AG04450 (cell line): ENCODE measurements at places on chromosomes 1 and 21. TPM values are rescaled to one million over a fixed set of nuclear protein-coding genes. Genes with fewer than 3 reads are reported as not detected.

C1orf87 gene
- not detected in 2 replicates for polyA plus RNA-seq

PLEKHA6 gene
- 6.8 and 7.7 TPM in 2 replicates for polyA plus RNA-seq

LINGO4 gene
- not detected in 2 replicates for polyA plus RNA-seq

RGS8 gene
- not detected in 2 replicates for polyA plus RNA-seq

TSTD1 gene
- polyA plus RNA-seq = 0.33 TPM in 1 of 2 replicates, not detected in the other

RNU11 gene
- polyA plus RNA-seq = not detected in 2 replicates

ADGRL4 gene
- polyA plus RNA-seq = 11.9 and 16.6 TPM in 2 replicates

TMEM125 gene
- polyA plus RNA-seq = not detected in 2 replicates

TMPRSS15 gene
- polyA plus RNA-seq = not detected in 2 replicates

UMODL1 gene
- polyA plus RNA-seq = 0.01 and 0.09 TPM in 2 replicates

RORC gene
- polyA plus RNA-seq = not detected in 2 replicates

GFI1 gene
- 0.04 and 0.09 TPM in 2 replicates for polyA plus RNA-seq

DNA sequence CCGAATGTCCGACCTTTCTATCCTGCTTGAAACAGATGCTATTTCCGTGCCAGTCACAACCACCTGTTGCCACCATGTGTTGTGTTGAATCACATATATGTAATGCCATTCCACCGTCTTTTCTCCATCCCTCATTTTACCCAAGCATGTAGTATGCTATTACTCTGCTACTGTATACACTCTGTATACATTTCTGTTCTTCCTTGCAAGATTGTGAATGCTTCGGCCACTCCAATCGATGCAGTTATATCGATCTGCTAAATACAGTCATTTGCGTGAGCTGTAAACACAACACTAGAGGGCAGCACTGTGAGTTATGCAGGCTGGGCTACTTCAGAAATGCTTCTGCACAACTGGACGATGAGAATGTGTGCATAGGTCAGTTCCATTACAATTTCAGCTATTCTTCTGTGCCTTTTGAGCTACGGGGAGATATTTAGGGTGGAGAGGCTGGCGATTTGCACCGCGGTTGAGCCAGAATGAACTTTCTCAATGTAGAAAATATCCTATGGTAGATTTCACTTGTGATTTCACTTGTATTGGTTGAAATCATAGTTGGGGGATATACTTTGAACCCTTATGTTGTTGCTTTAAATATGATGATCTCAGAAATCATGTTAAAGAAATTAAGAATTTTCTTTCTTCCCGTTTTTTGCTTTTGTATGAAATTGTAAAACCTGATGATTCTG is 289.8 kb downstream of the NTNG1 start:
- peak; percentile 6 for DNase-seq

GRCh38 chr1:38055398-38055797 is 8.8 kb upstream of the POU3F1 start:
- no peak for DNase-seq

DNA sequence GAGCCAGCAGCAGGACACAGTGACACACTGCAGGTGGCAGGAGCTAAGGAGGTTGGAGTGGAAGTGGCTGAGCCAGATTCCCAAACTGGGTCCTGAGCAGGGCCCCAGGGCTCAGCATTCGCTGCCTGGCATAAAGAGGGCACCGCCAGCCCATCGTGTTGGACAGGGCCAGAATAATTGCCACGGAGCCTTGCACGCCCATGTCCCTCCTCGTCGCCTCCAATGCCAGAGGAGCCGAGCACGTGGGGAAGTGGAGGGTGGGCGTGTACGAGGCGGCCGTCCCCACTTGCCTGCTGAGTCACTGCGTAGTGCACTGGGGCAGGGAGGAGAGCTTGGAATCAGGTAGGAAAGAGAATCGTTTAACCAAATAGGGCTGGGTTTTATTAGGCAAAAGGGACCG is 26.1 kb upstream of the LRRC47 start:
- DNase-seq = no peak

DNA sequence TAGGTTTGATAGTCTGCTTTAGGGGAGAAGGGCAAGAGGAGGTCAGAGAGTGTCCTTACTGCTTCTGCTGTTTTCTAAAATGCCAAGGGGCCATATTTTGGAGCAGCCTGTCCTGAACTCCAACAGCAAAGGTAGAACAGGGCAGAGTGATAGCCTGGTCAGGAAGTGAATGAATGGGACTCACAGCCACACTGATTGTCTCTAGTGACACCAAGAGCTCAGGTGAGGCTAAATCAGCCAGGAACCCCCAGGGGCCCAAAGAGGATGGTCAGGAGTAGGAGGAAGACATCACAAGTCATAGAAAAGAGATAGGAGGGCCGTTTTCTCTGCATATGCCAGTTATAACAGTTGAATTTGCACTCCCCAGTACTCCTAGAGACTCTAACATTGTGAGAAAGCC is 97.4 kb upstream of the DUSP10 start:
- no peak for DNase-seq

DNA sequence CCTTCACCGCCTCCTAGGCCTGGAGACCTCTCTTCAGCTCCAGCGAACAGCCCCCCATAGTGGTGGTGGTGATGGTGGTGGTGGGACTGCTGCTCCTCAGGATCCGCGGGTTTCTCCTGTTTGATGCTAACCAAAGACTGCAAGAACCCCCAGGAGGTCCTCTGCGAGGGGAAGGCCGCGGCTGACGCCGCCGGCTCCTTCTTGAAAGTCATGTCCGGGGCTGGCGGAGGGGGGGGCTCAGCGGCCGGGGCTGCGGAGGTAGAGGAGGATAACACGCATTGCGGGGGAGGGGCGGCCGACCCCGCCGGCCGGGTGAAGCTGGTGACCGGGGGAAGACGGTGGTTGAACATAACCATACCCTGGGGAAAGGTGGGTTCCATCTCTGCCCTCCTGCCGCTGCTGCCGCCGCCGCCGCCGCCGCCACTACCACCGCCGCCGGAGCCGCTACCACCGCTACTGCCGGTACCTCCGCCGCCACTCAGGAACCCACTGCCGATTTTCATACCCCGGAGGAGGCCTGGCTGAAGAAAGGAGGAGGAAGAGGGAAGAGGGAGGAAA is 554 bp downstream of the ZNF281 start:
- no peak for DNase-seq

DNA sequence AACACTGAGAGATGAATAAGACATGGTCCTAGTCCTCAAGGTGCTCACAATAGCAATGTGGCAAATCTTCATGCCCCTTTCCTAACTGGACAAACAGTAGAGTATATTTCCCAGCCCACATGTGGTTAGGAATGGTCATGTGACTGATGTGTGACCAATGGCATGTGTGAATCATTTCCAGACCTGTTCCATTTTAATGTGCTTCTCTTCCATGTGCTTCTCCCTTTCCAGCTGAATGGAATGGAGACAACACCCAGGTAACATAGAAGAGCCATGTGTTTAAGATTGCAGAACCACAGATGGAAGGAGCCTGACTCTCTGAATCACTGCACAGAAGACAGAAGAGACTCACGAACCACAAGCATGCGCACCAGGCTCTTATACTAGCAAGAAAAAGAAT is 409.9 kb upstream of the NFIA start:
- DNase-seq = no peak

GRCh38 chr1:85168884-85169283 is 31.9 kb downstream of the SYDE2 start:
- DNase-seq = no peak

GRCh38 chr1:84613026-84613425 is 38.8 kb upstream of the CTBS start:
- no peak for DNase-seq

GRCh38 chr1:15627343-15627988 is 10.2 kb downstream of the DDI2 start:
- no peak for DNase-seq

- DNase-seq = no peak
Observed at GRCh38 chr21:46109313-46110221, 11.7 kb downstream of the COL6A2 start.

GRCh38 chr1:242826701-242827336 is 302.3 kb upstream of the PLD5 start:
- no peak for DNase-seq

- no peak for DNase-seq
Observed at GRCh38 chr1:247110627-247111258, 6.6 kb upstream of the ZNF669 start.

- no peak for DNase-seq
Observed at GRCh38 chr1:56755911-56756310, 63.3 kb downstream of the FYB2 start.

GRCh38 chr1:190679983-190680382 is 202.3 kb upstream of the BRINP3 start:
- no peak for DNase-seq

DNA sequence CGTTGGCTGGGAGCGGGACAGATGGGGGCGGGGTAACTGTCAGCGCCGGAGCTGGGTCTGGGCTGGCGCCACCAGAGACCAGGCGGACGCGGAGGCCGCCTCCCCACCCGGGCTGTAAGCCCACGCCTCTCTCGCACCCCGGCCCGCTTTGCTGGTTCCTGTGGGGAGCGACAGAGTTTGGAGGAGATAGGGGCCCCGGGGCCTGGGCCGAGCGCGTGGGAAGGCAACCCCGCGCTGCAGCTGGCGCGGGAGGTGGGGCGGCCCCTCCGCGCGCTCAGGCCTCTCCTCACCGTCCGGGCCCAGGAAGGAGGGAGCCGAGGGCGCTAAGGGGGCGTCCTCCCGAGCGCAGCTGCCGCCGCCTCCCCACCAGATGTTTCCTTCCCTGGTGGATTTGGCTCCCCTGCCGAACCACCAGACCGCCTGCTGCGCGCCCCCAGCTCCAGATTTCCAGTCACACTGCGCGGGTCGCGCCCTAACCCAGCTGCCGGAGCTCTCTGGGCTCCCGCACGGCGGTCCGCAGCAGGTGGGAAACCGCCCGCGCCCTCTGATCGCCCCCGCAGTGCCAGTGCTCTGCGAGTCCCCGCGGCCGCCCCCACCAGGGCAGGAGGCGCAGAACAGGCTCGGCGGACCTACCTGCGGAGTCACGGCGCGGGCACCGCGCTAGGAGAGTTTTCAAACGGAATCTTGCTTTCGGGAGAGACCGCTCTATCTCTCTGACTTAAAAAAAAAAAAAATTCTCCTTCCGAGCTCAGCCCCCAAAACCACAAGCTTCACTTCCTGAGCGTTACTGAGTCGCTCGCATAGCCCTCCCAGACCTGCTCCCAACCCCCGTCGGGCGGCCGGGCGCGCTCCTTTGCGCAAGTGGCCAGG is 1.1 kb downstream of the GFI1 start:
- DNase-seq = no peak

- peak; percentile 75 for DNase-seq
Observed at GRCh38 chr1:119613769-119614720, 34.0 kb downstream of the ZNF697 start.

DNA sequence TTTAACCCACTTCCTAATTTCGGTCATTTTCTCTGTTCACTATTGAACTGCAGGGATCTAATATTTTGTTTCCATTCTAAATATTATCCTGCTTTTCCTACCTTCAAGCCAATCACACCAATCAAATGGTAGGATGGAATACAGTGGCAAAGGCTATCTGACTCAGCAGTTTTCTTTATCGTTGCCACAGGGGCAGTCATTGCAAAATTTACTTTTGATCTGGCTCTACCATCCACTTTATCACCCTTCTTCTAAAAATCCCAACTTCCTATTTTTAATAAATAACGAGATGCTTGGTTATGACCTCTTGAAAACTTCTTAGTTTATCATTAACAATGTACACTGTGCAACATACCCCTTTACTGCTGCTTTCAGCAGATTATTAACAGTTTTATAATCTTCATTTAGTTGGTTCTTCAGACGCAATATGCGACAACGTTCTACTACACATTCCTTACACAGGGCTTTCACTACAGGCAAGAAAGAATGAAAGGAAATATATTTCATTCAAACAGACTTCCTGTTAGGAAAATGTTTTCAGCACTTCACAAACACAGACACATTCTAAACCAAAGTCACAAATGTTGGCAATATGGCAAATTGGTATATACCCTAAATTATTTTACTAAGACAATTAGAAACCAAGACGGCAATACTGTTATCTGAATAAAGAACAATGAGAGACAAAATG is 52.3 kb upstream of the RAP1GAP start:
- DNase-seq = no peak

GRCh38 chr1:43306688-43307457 is 6.1 kb downstream of the TIE1 start:
- DNase-seq = no peak
